ENCODE measurements at places on chromosomes 16 and 17. TPM values are rescaled to one million over a fixed set of nuclear protein-coding genes. Genes with fewer than 3 reads are reported as not detected.
A peak's percentile ranks its signal among the peaks of the same experiment; 100 is the strongest.

COG7 gene
- 20.4 TPM for total RNA-seq

KRTAP9-2 gene
- total RNA-seq, result not detected

- DNase-seq, result peak; percentile 28
Observed at GRCh38 chr17:17258011-17258410, 21.0 kb upstream of the FLCN start.

DNA sequence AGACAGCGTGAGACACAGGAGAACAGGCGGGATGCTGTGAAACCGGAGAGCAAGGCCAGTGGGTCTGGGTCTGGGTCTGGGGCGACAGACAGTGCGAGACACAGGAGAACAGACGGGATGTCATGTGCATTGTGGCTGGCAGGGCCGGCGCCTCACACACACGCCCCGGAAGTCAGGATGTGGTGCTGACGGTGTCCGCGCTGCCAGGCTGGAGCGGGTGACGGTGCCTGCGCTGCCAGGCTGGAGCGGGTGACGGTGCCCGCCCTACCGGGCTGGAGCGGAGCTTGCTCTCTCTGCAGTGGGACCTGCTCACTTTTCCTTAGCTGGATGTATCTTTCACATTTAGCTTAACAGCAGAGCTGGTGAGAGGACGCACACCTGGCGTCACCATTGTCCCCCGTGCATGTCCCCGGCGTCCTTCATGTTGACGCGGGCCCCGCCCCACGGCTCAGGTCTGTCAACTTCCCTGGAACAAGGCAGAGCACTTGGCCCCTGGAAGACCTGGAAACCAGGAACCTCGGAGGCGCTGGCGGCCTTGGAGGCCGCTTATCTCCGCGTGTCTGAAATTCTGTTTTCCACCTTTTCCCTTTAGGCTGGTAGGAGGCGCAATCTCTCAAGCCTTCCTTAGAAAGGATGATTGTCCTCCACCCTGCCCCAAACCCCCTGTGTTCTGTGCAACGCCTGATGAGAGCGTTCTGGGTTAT is 43.0 kb upstream of the ZNF750 start:
- no peak for DNase-seq

- no peak for DNase-seq
Observed at GRCh38 chr17:55144518-55144917, 120.2 kb upstream of the HLF start.

- DNase-seq, result no peak
Observed at GRCh38 chr16:69613378-69614154, 47.8 kb downstream of the NFAT5 start.

DNA sequence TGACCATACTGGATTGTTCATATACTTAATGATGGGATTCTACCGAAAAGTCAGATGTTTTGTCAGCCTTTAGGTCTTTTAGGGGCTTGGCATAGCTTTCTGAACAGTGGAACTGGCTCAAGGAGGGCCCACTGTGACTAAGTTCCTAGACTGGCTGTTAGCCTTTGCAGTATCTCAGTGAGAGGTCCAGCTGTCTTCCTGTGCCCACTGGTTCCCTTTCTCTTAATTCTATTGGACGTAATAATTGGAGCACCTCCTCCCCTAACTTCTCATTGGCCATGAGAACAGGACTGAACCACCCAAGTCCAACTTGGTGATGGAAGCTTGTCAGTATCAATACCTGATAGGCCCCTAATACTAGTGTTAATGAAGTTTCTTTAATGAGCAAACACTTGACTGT is 13.5 kb downstream of the KPNA2 start:
- DNase-seq, result peak; percentile 22
